ENCODE measurements at places on chromosomes 16 and 17.

DNA sequence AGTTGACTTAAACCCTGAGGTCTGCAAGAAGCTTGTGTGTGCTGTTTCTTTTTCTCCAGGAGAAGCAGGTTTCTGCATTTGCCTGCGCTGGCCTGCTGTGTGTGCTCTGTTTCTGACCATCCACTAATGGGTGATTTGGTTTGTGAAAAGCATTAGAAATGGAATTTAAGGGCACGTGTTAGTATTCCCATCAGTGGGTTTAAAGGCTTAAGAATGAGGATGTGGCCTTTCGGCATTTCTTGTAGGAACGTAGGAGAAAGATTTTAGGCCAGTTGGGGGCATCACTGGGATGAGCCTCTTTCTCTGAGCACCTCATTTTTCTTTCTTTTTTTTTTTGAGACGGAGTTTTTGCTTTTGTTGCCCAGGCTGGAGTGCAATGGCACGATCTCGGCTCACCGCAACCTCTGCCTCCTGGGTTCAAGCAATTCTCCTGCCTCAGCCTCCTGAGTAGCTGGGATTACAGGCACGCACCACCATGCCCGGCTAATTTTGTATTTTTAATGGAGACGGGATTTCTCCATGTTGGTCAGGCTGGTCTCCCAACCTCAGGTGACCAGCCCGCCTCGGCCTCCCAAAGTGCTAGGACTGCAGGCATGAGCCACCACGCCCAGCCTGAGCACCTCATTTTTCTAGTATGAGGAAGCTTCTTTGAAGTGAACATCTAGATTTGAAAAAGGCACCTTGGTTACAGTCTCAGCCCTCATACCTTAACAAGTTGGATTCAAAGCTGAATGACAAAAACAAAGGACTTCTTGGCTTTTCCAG, 110.3 kb downstream of the BANP start:
- H3K4me3 ChIP-seq: no peak overlapping the region
- DNase-seq: no peak
- H3K36me3 ChIP-seq: no peaks in the 10 kb centered on the region
- H3K27me3 ChIP-seq: no peaks in the 10 kb centered on the region
- no peak overlapping the region for H3K27ac ChIP-seq

DNA sequence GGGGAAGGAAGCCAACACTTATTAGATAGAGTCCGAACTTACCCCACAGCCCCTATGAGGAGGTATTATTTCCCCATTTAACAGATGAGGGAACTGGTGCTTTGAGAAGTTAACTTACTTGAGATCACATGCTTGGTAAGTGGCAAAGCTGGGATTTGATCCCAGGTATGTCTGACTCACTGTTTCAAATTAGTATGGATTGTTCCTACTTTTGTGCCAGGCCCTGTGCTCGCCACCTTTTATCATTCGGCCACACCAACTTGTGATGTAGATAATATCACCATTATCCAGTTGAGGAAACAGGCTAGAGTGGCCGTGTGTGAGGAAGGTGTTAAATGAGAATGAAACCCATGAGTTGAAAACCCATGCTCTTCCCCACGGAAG, 10.7 kb downstream of the HIRIP3 start:
- peaks cover 8% of the 10 kb centered on the region for H3K36me3 ChIP-seq
- no peak overlapping the region for H3K27ac ChIP-seq
- no peak for DNase-seq
- H3K4me1 ChIP-seq: no peaks in the 10 kb centered on the region
- H3K4me3 ChIP-seq: no peak overlapping the region

DNA sequence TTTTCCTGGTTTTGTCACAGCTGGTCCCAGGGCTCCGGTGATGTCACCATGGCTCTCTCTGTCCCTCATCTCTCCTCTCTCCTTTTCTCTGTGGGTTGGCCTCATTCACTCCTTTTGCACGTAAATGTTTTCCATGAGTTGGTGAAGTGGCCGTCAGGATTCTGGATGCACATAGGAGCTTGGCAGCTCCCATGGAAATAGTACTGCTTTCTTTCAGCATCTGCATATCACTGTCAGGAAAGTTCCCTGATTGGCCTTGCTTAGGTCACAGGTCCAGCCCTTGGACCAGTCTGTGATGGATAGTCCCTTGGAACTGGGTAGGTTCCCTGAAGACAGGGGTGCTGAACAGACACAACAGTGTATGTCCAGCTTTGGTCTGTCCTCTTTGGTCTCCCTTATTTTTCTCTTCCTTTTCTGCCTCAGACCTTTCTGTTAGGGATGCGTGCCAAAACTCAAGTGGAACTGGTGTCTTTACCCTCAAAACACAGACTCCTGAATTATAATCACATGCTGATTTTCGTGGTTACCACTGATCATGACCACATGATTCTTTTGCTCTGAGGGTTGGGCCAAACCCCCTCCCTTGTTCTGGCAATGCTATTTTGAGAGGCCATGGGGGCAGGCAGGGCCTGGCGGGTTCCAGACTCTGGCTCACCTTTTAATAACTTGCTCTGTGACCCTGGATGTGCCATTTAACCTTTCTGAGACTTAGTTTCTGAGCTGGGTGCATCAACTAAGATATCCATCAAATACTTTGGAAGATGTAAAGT, 99.0 kb downstream of the MSI2 start:
- H3K27ac ChIP-seq: peak overlapping the region; percentile 21
- H3K27me3 ChIP-seq: no peaks in the 10 kb centered on the region
- H3K4me3 ChIP-seq: no peak overlapping the region
- DNase-seq: no peak

- peaks cover 28% of the 10 kb centered on the region for H3K4me1 ChIP-seq
- peak overlapping the region; percentile 81 for H3K27ac ChIP-seq
- H3K4me3 ChIP-seq: peak overlapping the region; percentile 45
- DNase-seq: no peak
- no peaks in the 10 kb centered on the region for H3K36me3 ChIP-seq
These were observed 4.8 kb downstream of the TNP2 start for GRCh38 chr16:11264155-11264832.

DNA sequence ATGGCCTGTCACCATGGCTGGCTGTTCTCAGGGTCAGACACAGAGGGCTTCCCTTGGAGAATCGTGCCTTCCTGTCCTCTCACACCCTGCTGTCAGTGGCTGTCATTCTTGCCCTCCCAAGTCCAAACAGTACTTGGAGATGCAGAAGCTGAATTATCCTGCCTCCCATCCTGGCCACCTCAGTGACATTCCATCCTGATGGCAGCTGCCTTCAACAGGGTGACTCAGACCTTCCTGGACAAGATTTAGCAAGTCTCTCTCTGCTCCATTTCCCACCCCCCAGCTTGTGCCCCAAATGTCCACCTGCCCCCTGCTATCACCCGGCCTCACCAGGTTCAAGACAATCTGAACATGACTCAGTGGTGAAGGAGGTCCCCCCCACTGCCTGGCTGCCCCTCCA, 4.8 kb upstream of the KRT36 start:
- no peak for DNase-seq
- no peaks in the 10 kb centered on the region for H3K27me3 ChIP-seq
- no peaks in the 10 kb centered on the region for H3K36me3 ChIP-seq
- H3K4me3 ChIP-seq: no peak overlapping the region
- H3K4me1 ChIP-seq: peaks cover 9% of the 10 kb centered on the region

DNA sequence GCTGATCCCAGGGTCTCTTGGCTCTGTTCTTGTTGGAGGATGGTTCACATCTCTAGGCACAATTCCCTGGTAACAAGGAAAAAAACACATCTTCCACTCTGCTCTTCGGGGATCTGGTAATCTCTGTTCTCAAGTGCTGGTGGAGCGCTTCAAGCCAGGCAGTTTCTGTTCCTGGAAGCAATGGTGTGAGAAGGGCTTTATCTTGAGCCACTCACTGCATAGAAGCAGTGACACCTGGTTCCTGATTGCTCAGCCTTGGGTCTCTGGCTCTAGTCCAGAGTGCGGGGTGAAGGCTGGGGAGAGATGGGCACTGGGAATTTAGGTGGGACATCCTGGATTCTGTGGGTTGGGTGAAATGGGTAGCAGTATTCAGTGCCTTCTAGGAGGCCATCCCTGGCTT, 14.1 kb downstream of the AKAP1 start:
- H3K4me1 ChIP-seq: peaks cover 31% of the 10 kb centered on the region
- no peak overlapping the region for H3K27ac ChIP-seq
- peaks cover 4% of the 10 kb centered on the region for H3K36me3 ChIP-seq
- no peak for DNase-seq

DNA sequence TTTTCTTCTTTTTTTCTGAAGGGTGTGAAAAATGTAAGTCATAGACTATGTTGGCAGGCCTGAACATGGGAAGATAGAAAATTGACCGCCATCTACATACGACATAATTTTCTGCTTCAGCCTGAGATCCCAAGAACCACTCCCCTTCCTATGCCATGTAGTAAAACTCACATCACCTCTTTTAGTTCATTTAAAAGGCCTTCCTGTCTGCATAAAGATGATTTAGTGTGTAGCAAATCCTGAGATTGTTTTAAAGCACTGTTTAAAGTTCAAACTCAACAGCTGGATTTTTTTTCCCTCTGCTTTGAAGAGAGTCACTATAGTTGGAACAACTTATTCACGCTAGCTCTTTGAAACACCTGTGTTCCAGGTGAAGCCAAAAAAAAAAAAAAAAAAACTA, 101.5 kb downstream of the NLK start:
- no peak for DNase-seq
- no peaks in the 10 kb centered on the region for H3K36me3 ChIP-seq
- H3K27ac ChIP-seq: no peak overlapping the region
- H3K27me3 ChIP-seq: no peaks in the 10 kb centered on the region
- H3K4me3 ChIP-seq: no peak overlapping the region
- H3K4me1 ChIP-seq: no peaks in the 10 kb centered on the region

DNA sequence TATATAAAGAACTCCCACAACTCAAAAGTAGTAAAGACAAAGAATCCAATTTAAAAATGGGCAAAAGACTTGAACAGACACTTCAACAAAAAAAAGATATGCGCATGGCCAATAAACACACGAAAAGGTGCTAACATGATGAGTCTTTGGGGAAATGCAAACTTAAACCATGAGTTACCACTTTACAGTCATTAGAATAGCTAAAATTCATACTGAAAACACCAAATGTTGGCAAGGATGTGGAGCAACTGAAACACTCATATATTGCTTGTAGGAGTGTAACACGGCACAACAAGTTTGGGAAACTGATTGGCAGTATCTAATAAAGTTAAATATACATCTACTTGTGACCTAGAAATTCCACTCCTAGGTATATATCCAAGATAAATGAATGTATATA, 3.0 kb upstream of the PIK3R5 start:
- no peak for DNase-seq
- no peak overlapping the region for H3K4me3 ChIP-seq
- H3K36me3 ChIP-seq: peaks cover 25% of the 10 kb centered on the region
- H3K4me1 ChIP-seq: peaks cover 27% of the 10 kb centered on the region
- H3K27me3 ChIP-seq: no peaks in the 10 kb centered on the region
- peak overlapping the region; percentile 61 for H3K27ac ChIP-seq

DNA sequence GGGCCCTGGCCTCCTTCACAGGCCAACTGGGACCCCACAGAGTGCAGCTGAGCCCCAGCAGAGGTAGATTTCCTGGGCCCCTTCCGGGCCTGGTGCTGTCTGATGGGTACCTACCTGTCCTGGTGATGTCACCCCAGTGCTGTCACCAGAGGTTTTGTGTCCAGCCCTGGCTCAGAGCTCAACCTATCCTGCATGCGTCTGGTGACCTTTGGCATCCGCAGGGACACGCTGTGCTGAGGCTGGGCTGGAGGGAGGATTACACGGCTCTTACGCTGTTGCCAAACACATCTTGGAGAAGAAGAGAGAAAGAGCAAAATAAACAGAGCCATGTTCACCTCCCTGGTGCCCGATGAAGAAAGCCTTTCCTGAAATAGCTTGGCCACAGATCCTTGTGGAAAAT, 70.6 kb upstream of the MED9 start:
- no peaks in the 10 kb centered on the region for H3K27me3 ChIP-seq
- H3K4me3 ChIP-seq: no peak overlapping the region
- H3K27ac ChIP-seq: no peak overlapping the region
- no peaks in the 10 kb centered on the region for H3K36me3 ChIP-seq

DNA sequence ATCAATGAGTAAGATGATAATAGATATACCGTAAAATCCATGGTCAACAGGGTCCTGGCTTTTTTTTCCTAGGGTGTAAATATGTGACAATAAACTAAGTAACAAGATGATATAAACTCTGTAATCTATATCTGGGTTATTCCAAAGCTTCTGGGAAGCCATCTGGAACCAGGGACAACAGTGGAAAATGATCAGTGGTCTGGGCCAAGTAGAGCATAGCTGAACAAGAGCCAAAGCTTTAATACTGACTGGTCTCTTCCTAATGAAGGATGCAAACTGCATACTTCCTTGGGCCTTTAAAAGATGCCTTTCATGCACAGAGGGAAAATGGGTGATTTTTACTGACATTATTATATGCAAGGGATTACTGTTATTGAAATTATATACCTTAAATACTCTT, 8.9 kb downstream of the CA10 start:
- H3K36me3 ChIP-seq: no peaks in the 10 kb centered on the region
- peaks cover 2% of the 10 kb centered on the region for H3K4me1 ChIP-seq
- H3K4me3 ChIP-seq: no peak overlapping the region

- no peaks in the 10 kb centered on the region for H3K27me3 ChIP-seq
- no peaks in the 10 kb centered on the region for H3K36me3 ChIP-seq
- no peak overlapping the region for H3K27ac ChIP-seq
- no peak for DNase-seq
These were observed 23.6 kb downstream of the ZNF469 start for GRCh38 chr16:88406096-88407041.

DNA sequence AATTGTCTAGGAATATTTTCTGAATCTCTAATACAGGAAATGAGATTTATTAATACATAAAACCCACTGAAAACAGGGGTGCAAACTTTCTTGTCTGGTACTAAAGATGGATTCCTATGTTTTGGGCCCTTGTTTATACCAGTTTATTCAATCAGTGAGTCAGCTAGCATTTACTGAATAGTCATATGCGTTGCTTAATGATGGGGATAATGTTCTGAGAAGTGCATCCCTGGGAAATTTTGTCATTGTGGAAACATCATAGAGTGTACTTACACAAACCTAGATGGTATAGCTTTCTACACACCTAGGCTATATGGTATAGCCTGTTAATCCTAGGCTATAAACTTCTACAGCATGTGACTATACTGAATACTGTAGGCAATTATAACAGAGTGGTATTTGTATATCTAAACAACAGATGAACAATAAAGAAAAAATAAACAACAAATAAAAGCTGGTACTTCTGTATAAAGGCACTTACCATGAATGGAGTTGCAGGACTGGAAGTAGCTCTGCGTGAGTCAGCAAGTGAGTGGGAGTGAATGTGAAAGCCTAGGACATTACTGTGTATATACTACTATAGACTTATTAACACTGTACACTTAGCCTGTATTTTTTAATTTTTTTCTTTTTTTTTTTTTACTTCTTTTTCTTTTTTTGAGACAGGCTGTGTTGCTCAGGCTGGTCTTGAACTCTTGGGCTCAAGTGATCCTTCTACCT, 63.7 kb downstream of the SIAH1 start:
- no peak overlapping the region for H3K27ac ChIP-seq
- no peaks in the 10 kb centered on the region for H3K27me3 ChIP-seq
- H3K4me3 ChIP-seq: no peak overlapping the region
- peaks cover 38% of the 10 kb centered on the region for H3K36me3 ChIP-seq
- peak; percentile 4 for DNase-seq

Data from activated naive CD8-positive, alpha-beta T cell treated with anti-CD3 and anti-CD28 coated beads for 36 hours (primary cell).